MCF 10A (cell line): ENCODE measurements at places on chromosomes 4 and X.
A peak's percentile ranks its signal among the peaks of the same experiment; 100 is the strongest.

- DNase-seq: no peak
These were observed 247.7 kb upstream of the FTHL17 start for GRCh38 chrX:31319586-31319985.

- no peak for DNase-seq
These were observed 37.9 kb upstream of the RAP2C start for GRCh38 chrX:132257116-132257515.

DNA sequence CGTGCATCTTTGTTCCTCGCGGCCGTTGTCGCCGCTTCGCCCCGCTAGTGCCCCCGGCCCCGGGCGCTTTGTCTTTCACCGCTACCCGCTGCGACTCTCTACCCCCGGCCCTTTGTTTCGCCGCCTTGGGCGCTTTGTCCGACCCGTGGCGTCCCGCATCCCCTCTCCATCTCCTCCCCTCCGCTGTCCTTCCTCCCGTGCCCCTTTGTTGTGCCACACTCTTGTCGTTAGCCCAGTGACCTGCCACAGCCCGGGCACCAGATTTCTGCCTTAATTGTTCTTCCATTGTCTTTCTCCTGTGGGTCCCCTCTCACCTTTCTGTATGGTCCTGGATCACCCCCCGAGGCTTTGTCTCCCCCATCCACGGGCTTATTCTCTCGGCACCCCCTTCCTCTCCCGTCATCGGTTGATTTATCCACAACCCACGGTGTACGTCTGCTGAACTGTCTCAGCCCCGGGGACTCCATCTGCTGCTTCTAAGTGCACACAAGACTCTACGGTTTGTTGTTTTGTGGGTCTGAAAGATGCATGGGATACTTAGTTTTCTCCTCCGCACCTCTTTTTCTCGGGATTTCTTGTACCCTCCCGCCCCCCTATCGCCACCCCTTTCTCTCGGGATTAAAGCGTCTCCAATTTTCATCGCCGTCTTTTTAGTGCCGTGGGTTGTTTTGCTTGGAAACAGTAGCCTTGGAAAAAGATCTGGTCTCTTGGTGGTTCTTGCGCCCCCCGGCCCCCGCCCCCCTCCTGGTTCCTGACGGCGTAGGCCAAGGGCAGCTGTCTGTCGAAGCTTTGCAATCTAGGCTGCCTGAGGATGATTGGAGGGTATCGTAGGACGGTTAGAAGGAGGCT, 783 bp downstream of the RBPJ start:
- peak; percentile 24 for DNase-seq

DNA sequence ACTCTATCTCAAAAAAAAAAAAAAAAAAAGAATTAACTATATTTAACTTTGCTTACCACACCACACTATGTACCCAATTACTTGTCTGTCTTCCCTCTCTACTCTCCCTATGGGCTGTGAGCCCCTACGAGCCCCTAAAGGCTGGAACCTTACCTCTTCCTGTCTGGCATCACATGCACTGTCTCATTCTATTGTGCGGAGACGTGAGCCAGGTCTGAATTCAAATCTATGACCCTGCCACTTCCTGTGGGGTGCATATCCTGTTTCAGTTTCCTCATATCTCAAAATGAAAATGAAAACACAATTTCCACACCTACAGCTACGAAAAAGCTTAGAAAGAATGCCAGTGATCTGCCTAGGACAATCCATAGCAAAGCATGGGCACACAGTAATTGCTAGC, 42.9 kb upstream of the HS3ST1 start:
- no peak for DNase-seq

DNA sequence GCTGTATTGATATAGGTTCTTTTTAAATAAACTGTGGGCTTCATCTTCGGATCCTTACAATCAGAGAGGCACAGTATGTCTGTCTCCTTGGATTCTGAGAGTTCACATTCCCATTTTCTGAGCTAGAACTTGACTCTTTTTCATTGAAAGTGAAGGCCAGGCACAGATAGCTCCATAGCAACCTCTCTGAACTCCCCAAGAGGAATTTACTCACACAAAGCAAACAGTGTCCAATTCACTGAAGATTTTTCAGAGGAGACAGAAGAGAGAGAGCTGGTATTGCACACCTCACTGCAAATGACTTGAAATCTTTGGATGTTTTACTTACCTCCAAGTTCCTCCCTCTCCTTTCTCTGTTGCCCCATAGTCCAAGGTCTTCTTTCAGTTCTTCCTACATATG, 130.9 kb upstream of the CASK start:
- DNase-seq: no peak

GRCh38 chrX:122941806-122942205, 242.3 kb upstream of the GRIA3 start:
- peak; percentile 8 for DNase-seq

- no peak for DNase-seq
These were observed 134.9 kb downstream of the SLC4A4 start for GRCh38 chr4:71473541-71474240.

DNA sequence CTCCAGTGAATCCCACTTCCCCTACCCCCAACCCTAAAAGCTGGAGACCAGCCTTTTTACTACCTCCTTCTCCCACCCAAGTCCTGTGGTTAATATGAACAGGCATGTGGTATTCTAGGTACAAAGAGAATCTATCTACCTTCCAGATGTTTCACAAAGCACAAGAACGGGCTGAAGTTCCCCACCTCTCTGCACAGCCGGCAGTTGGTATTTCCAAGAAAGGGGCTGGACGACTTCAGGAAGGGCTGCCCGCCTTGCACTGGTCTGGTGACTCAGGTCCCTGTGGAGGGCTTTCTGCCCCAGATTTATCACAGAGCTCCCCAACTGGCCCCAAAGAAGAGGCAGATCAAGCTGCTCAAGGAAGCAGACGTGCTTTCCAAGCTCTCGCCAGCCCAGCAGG, 4.5 kb downstream of the FAM47E start:
- DNase-seq: no peak

GRCh38 chr4:168558599-168558998, 61.7 kb downstream of the PALLD start:
- peak; percentile 30 for DNase-seq

DNA sequence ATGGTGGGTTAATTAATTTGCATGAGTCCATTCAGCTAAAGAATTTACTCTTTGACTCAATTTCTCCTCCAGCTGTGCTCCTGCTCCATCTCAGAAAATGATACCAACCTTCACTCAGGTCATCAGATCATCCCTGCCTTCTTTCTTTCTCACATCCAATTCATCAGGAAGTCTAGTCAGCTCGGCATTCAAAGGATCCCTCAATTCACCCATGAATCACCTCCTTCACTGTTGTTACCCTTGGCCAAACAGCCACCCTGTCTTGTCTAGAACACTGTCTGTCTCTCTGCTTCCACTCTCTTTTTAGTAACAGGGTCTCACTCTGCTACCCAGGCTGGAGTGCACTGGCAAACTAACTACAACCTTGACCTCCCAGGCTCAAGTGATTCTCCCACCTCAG, 337.4 kb upstream of the SFRP2 start:
- peak; percentile 18 for DNase-seq

GRCh38 chr4:26648260-26648659, 64.4 kb downstream of the TBC1D19 start:
- no peak for DNase-seq

DNA sequence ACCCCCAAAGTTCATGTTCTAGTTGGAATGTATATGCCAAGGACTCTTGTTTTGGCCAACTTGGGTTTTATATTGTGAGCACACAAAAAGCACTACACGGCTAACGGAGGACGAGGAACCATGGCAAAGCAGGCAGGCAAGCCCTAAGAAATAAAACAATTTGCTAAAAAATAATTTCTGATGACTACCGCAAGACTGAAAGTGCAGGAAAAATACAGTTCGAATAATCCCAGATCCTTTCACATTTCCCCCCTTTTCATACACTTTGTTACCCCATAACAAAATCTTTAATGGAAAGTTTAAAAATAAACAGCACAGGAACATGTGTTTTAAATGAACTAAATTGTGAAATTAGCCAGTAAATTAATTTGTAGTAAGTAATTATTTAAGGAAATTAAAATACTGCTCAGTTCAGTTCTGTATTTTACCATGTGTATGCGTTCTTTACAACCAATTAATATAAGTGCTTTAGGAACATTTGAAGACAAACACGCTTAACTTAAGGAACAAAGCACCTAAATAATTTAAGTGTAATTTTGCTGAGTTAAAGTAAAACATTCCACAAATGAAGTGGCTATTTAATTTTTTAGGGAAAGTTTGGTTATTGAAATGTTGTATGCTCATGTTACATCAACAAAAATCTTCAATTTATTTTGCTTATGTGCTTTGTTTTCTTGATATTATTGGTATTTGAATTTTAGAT, 12.4 kb upstream of the PITX2 start:
- DNase-seq: no peak

- no peak for DNase-seq
These were observed 15.8 kb downstream of the DHRSX start for GRCh38 chrX:2484721-2485648.

GRCh38 chr4:4327652-4328121, 37.6 kb downstream of the ZBTB49 start:
- DNase-seq: peak; percentile 7

DNA sequence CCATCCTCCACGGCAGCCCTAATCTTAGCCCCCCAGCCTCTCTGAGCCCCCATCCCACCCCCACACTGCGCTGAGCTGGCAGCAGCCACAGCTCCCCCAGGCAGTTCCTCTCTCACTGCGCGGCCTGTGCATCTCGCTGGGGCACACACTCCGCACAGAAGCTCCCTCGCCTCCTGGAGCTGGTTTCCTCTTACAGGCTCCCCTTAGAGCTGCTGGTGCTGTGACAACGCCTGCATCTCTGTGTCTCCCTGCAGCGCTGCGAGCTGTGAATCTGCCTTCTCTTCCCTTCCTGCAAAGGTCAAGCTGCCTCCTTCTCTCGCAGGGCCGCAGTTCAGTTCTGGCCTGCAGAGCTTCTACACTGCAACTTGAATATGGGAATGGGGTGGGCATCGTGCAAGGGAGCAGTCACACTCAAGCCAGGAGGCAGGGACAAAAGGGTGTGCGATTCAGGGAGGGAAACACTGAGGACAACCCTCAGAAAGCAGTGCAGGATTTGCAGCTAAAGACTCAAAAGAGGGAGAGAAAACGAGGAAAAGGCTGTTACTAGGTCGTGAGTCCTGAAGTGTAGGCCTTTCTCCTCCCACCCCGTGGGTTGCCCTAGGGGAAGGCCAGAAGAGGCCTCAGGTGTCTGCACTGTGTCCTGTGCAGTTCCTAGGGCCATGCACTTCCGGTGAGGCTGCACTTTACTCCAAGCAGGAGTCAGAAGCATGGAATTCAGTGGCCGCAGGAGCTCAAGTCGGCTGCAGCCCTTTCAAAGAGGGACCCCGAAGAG, 87.0 kb downstream of the BCOR start:
- no peak for DNase-seq

- DNase-seq: peak; percentile 39
These were observed 60.4 kb upstream of the TAF9B start for GRCh38 chrX:78199851-78200250.

GRCh38 chrX:460823-461640, 74.3 kb upstream of the PPP2R3B start:
- DNase-seq: no peak

DNA sequence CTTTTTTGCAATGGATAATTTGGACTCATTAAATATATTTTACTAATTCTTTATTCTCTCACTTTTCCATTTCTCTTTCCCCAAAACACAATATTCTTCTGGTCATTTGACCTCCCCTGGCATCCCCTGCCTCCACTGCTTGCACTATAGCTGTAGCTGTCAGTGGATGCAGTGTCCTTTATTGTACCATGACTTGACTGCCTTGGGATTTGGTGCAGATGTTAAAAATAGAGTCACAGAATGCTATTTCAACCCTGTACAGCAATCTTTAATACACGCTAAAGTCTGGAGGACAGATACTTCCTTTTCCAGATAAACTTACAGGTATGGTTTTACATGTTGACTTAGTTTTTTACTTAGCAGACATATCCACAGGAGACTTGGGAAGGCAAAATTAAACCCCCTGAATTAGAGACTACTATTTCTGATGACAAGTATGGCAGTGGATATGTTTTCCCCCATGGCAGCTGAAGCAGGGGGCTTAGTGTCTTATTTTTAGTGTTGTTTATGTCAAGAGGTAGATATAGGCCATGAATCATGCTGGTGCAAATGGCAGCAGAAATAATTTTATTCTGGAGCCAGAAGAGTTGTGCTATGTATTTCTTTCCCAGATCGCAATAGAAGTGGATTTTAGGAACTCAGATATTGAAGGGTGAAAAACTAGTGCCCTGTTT, 461.4 kb downstream of the NAF1 start:
- no peak for DNase-seq

- DNase-seq: no peak
These were observed 72.7 kb upstream of the SLIT2 start for GRCh38 chr4:20178902-20179576.

- DNase-seq: no peak
These were observed 208.3 kb downstream of the GABRB1 start for GRCh38 chr4:47239649-47240048.

- DNase-seq: no peak
These were observed 16.9 kb upstream of the ARMCX2 start for GRCh38 chrX:101676571-101676970.

GRCh38 chrX:9498236-9498635, 33.4 kb downstream of the TBL1X start:
- no peak for DNase-seq

DNA sequence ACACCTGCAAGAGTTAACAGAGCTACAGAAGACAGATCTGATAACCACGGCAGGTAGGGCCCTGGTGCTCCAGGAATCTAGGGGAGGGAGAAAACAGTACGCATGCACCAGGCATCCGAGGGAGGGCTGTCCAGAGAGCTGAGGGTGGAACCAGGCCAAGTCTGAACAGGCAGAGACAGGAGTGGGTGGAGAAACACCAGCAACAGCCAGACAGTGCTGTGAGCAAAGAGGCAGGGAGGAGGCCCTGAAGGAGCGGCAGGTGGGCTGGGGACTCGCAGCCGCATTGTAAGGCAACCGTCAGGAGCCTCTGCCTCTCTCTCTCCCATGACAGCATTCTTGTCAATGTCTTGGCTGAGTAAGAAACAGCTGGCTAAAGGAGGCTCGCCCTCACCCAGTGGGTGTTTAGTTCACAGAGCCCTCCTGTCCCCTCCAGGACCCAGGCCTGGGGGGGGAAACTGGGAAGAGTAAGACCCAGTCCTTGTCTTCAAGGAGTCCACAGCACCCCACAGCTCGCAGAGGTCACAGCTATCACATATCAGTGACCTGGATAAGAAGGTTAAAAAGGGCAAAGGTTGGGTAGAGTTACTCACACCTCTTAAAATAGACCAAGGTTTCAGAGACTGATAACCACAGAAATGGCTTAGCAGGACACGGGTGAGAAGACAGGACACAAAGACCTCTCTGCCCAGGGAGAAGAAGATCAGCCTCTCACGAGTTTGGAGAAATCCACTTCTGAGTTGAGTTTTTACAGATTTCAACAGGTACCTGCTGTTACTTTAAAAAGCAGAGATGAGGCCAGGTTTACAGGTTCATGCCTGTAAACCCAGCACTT, 10.5 kb downstream of the ACSL1 start:
- DNase-seq: peak; percentile 96
